ENCODE measurements at places on chromosomes 5 and 9. TPM values are rescaled to one million over a fixed set of nuclear protein-coding genes. Genes with fewer than 3 reads are reported as not detected.

Gene PURA
- polyA plus RNA-seq = 1.4 TPM

Gene ADRB2
- 10.9 TPM for polyA plus RNA-seq

Gene CDC20B
- not detected for polyA plus RNA-seq

Gene FAXDC2
- 0.60 TPM for polyA plus RNA-seq

Gene LMX1B
- polyA plus RNA-seq = not detected

Gene CDX1
- not detected for polyA plus RNA-seq

Gene CTNND2
- not detected for polyA plus RNA-seq

Gene SPINK13
- not detected for polyA plus RNA-seq
